ENCODE measurements at places on chromosomes 12 and 14.
A peak's percentile ranks its signal among the peaks of the same experiment; 100 is the strongest.

DNA sequence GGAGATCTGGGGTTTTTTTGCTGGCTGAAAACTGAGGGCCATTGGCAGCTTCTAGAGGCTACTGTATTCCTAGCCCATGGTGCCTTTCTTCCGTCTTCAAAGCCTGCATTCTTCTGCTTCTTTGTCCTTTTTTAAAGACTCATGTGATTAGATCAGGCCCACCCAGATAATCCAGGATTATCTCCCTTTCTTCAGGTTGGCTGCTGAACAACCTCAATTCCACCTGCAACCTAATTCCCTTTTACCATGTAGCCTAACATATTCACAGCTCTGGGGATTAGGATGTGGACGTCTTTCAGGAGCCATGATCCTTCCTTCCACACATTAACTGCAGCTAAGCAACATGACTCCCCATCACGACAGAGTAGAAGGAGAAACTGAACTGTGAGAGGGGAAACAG lies 985.5 kb downstream of the DIO2 start:
- DNase-seq, result no peak

- no peak for DNase-seq
Observed at GRCh38 chr12:49041881-49042484, 18.6 kb downstream of the KMT2D start.

GRCh38 chr12:96085475-96085874 lies 50.1 kb upstream of the LTA4H start:
- DNase-seq, result no peak

- DNase-seq, result no peak
Observed at GRCh38 chr14:50113381-50114035, 2.9 kb downstream of the VCPKMT start.

DNA sequence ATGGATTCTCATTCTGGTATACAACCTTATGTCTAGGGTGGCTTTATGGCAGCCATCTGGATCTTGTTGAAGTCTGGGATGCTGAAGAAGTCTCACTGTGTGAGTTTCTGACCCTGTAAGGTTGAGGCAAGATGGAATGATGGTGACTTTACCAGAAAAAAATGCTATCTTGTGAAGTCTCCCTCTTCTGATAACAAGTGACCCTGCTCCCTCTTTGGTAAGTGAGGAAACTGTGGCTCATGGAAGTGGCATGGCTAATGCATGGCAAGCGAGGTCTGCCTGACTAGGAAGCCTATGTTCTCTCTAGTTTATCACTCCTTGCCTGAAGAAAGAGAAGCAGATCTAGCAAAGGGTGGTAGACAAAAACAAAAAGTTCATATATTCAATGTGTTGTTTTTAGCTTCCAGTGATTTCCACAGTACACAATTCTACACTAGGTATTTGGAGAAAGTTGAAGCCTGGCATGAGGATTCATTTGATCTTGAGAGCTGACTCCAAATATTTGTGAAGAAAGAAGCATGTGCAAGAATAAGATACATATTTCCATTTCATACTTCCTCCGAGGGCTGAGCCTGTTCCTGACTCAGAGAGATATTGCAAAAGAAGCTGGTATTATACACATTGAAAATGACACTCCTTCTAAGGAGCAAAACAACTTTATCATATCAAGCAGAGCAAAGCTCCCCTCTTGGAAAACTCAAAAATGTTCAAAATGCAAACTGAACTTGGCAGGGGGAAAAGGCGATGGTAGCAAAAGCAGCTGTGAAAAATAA lies 63.6 kb downstream of the HELB start:
- DNase-seq, result no peak

- no peak for DNase-seq
Observed at GRCh38 chr12:30110958-30111586, 327.3 kb upstream of the TMTC1 start.

DNA sequence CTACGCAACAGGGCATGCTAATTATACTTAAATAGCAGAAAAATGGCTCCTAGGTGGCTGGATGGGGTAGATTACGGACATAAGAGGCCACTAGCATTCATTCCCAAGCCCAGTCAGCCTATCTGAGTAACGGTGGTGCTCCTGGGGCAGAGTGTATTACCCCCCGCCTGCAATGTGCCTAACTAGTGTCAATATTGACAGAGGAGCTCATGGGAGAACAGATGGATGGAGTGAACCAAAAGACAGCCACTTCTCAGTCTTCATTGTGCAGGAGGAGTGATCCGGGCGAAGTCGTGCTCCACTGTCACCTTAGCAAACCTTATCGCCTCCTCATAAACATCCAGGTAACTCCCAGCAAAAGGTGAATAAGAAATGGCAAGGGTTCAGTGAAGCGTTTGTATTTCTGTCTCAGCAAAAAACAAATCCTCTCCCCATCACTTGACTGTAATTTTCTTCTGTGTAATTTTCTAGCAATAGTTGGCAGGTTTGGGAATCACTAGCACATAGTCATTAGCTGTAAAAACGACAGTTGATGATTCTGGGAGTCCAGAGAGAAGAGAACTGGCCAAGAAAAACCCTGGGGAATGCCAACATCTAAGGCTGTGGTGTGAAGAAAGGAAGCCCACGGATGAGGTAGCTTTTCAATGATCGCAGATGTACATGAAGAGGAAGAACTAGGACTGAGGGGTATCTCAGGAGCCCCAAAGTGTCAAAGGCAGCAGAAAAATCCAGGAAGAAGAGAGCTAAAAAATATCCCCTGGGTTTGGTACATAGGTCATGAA lies 126.6 kb upstream of the BCL2L14 start:
- no peak for DNase-seq

GRCh38 chr14:21852061-21852664 lies 178.5 kb upstream of the OR4E1 start:
- DNase-seq, result peak; percentile 76

GRCh38 chr12:46783871-46784270 lies 41.9 kb downstream of the SLC38A4 start:
- DNase-seq, result no peak

DNA sequence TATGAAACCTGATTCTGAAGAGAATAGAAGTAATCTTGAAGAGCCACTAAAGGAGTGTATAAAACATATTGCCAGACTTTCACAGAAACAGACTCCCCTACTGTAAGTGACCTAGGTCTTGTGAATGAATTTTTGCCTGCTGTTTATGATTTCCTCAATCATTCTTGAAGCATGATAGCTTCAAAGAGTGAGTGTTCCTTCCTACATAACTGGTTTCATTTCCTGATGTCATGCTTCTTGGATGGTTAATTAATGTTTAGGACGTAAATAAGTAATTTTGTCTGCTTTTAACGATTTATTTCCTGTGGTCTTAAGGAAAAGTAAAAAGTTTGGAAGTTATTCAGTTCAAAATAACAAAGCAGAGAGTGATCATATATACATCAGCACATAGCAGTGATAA lies 129.8 kb downstream of the PIK3C2G start:
- DNase-seq, result no peak

DNA sequence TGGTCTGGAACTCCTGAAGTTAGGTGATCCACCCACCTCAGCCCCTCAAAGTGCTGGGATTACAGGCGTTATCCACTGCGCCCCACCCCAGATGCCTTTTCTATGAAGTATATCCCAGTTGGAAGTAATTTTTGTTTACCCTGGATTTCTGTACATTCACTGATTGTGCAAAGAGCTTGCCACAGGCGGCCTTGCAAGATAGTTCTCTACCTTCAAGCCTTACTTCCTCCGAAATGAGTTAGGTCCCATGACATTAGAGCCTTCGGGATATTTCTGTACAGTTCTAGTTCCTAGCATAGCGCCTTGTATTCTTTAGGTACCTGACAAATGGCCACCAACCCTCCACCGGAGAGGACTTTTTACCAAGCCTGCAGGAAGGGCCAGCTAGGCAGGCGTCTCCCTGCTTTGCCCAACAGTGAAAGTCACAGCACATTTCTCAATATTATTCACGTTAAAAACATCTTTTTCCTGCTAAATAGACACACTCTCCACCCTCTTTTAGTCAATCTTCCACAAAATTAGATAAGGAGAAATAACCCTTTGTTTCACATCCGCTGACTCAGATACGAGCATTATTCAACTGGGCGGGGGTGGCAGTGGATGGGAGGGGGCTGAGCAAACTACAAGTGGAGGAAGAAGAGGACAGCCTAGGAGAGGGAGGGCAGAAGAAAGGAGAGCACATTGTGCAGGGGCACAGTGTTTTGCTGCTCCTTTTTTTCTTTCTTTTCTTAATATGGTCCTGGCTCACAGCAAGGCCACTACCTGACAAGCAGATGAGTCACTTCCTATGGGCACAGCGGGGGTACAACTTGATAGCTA lies 40.0 kb upstream of the CAPRIN2 start:
- DNase-seq, result no peak

DNA sequence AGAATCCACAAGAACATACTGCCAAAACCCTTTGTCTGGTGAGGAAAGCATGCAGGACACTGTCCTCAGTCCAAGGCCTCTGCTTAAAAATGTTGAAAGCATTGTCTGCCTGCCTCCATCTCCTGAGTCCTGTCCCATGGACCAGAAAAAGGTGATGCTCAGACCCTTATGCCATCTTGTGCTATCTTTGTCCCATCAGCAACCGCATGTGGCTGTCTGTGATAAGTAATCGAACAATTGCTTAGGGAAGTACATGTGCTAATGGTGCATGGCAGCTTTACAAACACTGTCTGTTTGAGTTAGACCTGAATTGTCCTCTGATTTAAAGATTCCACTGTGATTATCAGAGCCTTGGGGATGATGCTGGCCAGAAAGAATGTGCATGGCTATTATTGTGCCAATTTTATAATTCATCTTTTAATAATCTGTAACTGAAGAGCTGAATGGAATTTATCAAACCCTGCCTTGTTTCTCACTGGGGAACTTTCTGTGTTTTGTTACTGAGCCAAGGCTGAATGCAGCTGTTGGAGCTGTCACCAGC lies 177.5 kb downstream of the DACT1 start:
- no peak for DNase-seq

DNA sequence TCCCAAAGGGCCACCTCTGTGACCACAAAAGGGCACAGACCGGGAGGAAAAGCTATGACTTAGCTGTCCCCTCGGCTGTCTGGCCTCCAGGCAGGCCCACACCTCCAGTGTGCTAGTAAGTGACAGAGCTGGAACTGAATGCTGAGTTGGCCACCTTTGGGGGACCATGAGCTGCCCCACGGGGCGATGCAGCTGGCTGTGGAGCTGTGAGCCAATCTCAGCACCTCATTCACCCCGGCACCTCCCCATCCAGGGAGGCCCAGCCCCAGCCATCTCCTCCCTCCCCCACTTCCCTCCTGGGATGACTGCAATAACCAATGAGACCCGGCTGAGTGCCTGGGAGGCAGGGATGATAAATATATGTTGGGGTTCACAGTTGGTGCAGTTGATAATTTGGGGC lies 12.2 kb upstream of the TESC start:
- no peak for DNase-seq

DNA sequence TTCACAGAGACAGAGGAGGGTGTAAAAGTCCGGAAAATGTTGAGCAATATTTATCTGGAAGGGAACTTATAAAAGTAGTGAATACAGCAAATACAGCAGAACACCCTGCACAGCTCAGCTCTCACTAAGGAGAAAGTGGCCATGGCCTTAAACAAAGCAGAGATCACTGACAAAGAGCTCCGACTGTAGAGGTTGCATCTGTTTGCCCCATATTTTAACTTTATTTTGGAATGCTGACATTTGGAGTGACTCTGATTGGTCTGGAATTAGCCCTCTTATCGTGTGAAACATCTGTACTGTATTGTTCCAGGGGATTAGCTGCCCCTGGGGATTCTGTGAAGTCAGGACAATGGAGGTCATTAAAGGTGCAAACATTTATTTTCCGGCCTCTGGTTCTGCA lies 1275.7 kb upstream of the FLRT2 start:
- DNase-seq, result no peak

DNA sequence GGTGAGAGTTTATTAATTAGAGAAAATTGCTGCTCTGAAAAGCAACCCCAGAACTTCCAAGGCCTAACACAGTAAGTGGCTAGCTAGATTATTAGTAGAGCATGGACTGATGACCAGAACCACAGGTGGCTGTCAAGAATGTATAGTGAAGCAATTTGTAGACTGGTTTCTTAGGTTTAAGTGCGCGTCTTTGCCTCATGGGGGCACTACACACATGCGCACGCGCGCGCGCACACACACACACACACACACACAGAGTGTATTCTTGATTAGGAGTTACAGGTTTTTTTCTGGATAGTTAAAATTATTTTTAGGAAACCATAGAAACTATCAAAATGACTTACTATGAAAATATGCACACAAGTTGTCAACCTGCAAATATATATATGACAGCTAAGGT lies 66.5 kb downstream of the BHLHE41 start:
- DNase-seq, result no peak

DNA sequence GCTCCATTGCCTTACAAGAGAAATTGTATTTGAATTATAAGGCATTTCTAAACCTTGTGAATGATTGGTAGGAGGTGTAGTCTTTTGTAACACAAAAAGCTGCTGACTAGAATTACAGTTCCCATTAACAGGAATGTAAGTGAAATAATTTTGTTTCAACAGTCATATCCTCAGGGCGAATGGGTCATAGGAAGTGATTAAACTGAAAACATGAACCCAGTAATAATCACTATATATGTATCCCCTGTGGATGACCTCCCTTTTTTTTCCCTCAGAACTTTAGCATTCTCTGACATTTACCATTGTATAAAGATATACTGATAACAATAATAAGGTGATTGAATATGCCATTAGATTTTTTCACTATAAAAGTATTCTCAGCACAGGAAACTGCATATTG lies 312.3 kb downstream of the ATP23 start:
- DNase-seq, result no peak

DNA sequence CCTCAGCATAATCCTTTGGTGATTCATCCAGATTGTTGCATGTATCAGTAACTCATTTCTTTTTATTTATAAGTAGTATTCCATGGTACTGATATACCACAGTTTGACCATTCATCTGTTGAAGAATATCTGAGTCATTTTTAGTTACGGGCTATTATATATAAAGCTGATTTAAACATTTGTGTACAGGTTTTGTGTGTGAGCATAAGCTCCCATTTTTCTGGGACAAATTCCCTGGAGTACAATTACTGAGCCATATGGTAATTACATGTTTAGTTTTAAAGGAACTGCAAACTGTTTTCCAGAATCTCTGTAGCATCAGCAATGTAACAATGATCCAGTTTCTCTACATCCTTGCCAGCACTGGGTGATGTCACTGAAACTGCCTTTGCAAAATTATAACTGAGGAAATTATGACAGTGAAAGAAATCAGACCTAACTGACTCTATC lies 236.2 kb upstream of the KRR1 start:
- DNase-seq, result no peak

GRCh38 chr14:88342980-88343379 lies 19.9 kb upstream of the KCNK10 start:
- no peak for DNase-seq

DNA sequence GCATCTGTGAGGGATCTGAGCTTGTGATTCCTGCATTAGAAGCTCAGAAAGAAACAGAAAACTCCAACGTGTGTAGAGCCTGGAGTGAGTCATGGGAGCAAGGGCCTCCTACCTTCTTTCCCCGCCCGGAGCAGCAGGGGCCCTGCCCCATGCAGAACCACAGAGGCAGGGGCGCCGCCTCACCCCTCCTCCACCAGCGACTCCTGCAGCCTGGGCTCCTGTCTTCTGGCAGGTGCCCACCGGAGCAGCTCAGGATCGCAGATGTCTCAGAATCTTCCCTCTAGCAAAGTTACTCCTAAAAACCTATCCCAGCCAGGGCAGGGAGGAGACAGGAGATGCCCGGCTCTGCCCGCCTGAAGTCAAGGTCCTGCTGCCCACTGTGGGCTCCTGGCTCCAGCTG lies 58.7 kb downstream of the STX2 start:
- no peak for DNase-seq

Measured in activated naive CD4-positive, alpha-beta T cell treated with anti-CD3 and anti-CD28 coated beads, Interleukin-2, amount 50 U/mL, for 72 hours (primary cell).